Stimulated activated CD4-positive, alpha-beta T cell treated with anti-CD3 and anti-CD28 coated beads, Interleukin-15, amount 100 ng/mL, for 1 hour (primary cell): ENCODE measurements at places on chromosomes 7 and 10.

GRCh38 chr10:115937768-115938056 is 335.3 kb downstream of the GFRA1 start:
- DNase-seq: no peak

- no peak for DNase-seq
Observed at GRCh38 chr10:9877978-9878377, 1139.7 kb upstream of the CELF2 start.

- no peak for DNase-seq
Observed at GRCh38 chr7:19690736-19691135, 18.1 kb downstream of the POLR1F start.

GRCh38 chr10:88243836-88244730 is 339.0 kb downstream of the RNLS start:
- DNase-seq: no peak

GRCh38 chr10:88861036-88861435 is 9.4 kb upstream of the ANKRD22 start:
- no peak for DNase-seq

DNA sequence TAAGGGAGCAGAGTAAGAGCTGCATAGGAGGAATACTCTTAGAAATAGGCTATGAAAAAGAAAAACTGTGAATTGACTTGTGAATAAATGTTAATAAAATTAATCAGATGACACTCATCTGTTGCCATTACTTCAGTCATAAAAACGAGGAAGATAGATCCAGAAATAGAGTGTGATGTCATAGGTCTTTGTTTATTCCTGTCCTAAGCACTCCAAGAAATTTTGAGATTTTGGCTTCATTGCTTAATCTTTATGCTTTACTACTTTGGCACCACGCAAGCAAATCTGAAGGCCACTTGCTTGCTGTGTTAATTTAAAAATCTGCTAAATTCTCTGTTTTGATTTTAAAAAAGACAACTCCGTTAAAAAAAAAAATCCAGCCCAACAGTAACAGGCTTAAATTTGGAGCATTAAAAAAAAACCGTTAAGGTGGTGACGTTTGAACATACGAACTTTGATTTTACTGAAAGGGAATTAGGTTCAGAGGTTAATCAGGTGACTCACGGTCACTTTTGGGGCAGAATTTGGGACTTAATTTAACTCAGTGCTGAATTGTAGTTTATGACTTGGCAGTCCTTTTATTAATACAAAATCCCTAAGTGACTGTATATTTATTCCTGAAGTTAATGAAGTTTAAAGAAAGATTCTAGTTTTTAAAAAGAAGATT is 3.4 kb downstream of the IFRD1 start:
- no peak for DNase-seq

GRCh38 chr10:28769091-28769604 is 91.8 kb downstream of the BAMBI start:
- DNase-seq: no peak
